Progenitor cell of endocrine pancreas (in vitro differentiated cells): ENCODE measurements at places on chromosomes 5 and 9.
A peak's percentile ranks its signal among the peaks of the same experiment; 100 is the strongest.

DNA sequence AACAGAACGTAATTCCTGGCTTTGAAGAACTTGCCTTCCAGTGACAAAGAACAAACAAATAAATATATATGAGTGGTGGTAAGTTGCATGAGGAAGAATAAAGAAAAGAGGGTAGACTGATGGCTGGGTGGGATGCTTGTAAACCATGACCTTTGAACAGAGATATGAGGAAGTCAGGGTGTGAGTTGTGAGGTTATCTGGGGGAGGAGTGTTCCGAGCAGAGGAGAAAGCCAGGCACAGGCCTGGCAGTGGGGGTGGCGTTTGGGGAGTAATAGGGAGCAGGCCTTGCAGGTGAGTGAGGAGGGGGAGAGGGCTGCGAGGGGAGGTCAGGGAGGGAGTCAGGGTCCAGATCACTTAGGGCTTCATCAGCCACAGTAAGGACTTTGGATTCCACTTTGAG lies 213.4 kb downstream of the PTTG1 start:
- no peak for DNase-seq

DNA sequence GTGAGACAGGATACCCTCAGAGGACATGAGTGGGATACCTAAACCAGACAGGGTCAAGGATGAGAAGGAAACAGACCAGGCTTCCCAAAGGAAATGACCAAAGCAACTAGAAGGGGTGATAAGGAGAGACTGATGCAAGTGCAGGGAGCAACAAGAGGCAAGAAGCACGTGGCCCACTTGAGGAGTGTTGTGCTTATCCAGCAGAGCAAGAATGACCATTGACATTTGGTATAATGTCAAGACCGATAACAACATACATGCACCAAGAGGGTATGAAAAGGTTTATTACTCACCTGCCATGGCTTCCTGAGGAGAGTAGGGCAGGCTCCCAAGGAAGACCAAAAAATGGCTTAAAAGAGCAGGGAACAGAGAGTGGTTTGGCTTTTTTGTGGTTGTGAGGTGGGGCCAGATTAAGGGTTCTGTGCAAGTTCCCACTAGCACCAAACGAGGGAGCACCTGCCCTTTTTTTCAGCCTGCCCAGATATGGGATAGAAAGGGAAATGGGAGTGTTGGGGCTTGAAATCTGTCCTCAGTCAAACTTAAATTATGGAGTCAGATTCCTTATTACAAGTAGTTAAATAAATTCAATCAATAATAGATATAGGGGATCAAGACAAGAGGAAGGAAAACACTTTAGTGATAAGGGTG lies 513.6 kb downstream of the RASEF start:
- DNase-seq = no peak

DNA sequence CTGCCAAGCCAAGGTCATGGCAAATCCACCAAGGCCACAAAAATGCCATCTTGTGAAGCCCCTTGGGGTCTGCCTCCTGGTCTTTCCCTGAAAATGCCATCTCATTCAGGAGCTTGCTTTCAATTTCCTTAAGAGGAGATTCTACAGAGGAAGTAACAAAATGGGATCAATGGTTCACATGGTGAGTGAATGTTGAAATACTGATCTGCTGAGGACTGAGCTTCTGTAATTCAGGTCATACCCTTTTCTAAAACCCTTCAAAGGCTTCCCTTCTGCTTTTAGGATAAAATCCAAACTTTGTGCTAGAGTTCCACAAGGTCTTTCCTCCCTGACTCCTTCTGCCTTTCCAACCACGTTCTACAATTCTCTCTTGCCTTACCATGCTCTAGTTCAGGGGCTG lies 24.7 kb upstream of the NR3C1 start:
- no peak for DNase-seq

DNA sequence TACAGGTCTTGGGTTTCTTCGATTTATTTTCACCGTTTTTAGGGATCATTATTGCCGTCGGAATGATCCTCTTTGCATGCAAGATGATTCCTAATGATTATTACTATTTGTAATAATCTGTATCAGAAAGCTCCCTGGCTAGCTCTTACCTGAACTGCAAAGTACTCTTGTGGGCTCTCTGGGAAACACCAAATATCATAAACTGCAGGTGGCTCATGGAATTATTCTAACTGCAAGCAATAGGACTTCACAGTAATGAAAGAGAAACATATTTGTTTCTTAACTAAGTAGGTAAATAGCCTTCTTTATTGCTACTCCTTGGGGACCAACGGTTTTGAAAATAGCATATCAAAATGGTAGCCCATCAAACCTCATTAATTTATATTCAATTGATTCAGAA lies 219.4 kb downstream of the NFIB start:
- DNase-seq = no peak

DNA sequence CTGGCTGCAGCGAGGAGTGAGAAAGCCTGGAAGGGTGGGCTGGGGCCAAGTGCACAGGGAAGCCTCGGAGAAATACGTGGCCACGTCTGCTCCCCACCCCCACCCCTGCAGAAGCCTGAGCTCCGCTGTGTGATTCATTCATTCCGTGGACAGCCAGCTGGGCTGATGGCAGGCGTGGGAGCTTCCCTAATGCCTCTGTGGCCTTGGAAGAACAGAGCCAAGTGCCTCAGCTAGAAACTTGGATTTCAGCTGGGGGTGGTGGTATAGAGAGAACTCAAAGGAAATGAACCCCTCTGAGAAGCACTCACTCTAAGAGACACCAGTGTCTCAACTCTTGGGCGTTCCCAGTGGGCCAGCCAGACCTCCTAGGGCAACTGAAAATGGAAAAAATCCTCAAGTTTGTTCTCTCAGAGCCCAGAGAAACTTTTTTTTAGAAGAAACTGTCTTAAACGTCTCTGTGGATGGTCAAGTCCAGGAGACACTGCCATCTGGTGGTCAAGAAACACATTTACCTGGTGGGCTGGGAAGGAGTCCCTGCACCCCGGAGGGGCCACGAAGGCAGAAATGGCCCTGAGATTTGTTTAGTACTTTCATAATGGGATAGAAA lies 18.0 kb downstream of the ATOX1 start:
- peak; percentile 34 for DNase-seq

GRCh38 chr5:82760856-82761255 lies 316.3 kb downstream of the TMEM167A start:
- DNase-seq = no peak

GRCh38 chr9:77893706-77894105 lies 137.9 kb downstream of the GNAQ start:
- DNase-seq = no peak

DNA sequence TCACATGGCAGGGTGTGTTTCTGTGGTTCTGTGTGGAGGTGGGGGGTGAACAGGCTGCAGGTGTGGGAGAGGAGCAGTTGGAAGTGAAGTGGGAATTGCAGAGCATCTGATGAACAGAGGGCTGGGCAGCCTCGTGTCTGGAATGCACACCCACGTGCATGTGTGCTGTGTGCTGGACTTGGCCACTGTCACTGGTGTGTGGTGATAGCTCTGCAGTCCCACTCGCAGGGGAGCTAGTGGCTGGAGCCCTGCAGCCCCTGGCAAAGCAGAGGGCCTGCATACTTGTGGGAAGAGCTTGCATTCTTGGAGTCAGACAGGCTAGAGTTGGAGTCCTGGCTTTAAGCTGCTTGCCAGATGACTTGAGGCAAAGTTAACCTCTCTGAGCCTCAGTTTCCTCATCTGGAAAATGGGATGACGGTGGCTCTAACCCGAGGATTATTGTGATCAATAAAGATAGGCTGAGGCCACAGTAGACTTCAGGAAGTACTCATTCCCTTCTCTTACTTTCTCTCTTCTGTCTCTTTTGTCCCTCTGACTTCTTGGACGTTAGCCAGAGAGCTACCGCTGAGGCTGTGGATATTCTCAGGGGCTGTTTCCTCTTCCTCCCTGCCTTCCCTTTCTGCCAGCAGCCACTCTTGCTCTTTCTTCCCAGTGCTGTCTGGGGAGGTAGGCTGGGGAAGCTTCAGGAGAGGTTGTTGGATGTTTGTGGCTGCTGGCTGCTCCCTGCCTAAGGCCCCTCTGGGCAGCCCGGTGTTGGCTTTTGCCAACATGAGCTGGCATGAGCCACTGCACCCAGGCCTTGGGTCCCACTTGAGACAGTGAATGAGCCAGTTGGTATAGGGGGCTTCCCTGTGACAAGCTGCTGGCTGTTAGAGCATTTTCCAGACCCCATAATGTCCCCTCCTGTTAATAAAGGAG lies 18.3 kb downstream of the PSAT1 start:
- no peak for DNase-seq

DNA sequence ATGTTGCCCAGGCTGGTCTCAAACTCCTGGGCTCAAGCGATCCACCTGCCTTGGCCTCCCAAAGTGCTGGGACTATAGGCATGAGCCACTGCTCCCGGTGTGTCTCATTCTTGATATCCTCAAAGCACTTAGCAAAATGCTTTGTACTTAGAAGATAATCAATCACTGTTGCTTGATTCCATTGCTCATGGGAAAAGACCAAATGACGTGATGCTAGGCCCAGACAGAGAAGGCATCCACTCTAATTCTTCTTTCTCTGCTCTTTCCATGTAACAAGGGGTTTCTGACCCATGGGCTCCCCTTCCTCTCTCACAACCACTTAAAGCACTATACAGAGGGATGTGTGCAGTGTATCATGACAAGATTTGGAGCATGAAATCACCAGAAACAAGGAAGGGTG lies 83.0 kb downstream of the APBA1 start:
- DNase-seq = no peak

DNA sequence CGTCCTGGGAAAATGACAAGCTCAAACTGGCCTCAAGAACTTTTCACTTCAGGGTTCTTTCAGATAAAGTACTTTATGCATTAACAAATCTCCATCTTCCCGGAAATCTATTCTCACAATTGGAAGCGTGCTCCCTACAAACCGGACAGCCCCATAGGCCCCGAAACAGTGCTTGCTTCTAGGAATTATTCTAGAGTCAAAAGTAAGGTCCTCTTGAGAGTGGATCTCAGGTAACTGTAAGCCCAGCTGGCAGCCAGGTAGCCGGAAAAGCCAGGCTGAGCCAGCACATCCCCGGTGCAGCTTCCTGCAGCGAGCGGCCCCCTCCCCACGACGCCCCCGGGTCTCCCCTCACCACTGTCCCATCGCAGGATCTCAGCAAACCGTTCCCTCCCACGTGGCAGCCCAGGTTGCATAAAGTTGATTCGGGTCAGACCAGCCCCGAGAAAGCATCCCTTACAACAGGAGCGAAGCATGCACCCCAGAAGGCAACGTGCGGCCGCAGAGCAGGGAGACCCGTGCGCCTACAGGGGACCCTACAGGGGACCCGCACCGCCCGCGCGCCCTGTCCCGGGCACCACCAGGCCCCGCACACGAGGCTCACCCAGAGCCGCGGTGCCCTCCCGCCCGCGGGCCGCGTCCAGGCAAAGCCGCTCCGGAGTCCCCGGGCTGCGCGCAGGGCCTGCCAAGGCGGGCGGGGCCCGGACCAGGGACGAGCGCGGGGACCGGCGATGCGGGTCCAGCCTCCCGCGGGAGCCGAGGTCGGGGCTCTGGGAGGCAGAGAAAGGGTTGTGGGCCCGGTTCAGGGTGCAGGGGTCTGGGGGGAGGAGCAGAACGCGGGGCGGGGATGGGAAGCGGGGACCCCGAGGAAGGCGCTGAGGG lies 920 bp downstream of the LPCAT1 start:
- DNase-seq = no peak

DNA sequence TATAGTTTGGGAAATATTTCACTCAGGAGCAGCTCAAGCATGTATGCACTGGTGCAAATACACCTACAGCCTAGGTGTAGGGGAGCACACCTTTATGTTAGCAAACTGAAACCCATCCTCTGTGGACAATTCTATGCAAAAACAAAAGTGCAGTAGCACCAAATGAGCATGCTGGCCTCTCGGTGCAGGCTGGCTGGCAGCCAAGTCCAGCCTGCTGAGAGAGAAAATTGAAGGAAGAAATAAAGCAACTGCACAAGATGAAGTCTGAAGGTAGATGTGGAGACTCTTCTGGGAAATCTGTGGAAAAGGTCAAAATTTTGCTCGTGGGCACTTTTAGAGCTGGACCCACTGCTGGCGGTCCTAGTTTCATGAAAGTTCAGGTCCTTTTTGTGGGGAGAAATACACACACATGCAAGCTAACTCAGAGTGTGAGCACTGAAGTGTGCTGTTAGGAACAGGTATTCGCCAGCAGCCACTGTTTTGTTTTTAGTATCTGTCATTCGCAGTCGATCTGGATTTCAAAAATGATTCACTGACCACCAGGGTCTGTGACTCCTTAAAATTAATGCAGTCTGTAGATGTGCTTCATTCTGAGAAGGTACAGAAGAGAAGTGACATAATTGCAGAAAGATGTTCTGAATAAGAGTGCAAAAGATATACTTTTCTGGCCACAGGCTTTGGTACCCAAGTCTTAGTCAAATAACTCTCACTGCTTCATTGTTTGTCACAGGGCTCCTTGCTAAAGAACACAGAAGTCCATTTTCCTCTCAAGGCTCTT lies 281.7 kb downstream of the PARP8 start:
- DNase-seq = no peak

DNA sequence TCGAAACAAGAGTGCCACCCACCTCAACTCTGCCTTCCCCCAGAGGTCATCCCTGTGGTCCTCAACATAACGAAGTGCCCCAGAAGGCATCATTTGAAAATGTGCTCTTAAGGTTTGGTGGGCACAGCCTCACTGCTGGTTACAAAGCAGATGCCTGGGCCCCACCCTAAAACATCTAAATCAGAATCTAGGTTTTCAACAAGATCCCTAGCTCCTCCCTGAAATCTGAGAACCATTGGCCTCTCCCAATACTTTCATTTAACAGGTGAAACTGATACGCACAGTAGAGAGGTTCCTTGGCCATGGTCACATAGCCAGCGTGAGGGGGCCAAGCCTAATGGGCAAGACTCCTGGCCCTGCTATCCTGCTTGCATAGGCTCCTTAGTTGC lies 376.2 kb upstream of the CLINT1 start:
- no peak for DNase-seq

- DNase-seq = no peak
These were observed 132.7 kb downstream of the SLIT3 start for GRCh38 chr5:169168280-169168679.

DNA sequence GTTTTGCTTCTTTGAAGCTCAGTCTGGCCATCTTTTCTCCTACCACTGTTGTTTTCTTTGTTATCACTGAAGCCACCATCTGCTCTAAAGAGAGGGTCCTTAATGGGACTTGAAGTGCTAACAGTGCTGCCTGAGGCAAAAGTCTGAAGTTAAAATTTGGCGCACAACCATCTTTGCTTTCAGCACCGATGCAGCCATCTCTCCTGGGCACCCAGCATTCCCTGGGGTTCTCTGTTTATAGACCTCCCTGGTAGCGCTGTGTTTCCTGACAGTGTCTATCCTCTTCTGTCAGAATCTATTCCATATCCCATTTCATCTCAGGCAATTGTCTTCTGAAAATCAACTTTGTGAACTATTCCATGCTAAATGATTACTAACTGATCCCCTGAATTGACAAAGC lies 491.5 kb upstream of the MPDZ start:
- DNase-seq = no peak

- no peak for DNase-seq
These were observed 15.3 kb downstream of the TERT start for GRCh38 chr5:1279443-1280151.

GRCh38 chr5:126450346-126450745 lies 27.1 kb downstream of the GRAMD2B start:
- no peak for DNase-seq

GRCh38 chr5:77306531-77306930 lies 96.1 kb downstream of the PDE8B start:
- no peak for DNase-seq

- DNase-seq = no peak
These were observed 83.5 kb downstream of the RANBP17 start for GRCh38 chr5:170945275-170945674.

- no peak for DNase-seq
These were observed 71.4 kb upstream of the MAP1B start for GRCh38 chr5:72035831-72036230.
